HCT116 (cell line): ENCODE measurements at places on chromosomes 7 and 10. TPM values are rescaled to one million over a fixed set of nuclear protein-coding genes. Genes with fewer than 3 reads are reported as not detected.

DNA sequence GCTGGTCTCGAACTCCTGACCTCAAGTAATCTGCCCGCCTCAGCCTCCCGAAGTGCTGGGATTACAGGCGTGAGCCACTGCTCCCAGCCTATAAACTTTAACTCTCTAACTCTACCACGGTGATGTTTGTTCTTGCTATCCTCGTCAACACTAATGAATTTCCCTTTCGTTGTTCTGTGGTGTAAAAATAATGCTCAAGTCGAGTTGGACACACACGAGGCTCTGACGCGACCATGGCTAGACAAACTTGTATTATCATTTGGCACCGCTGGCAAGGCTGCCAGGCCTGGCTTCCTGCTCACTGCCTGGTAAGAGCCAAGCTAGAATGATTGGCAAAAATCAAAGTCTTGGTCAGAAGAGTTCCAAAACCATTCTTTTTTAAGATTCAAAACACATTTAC lies 167.0 kb upstream of the KLF6 start:
- H3K27me3 ChIP-seq = no peaks in the 10 kb centered on the region
- H3K36me3 ChIP-seq = no peaks in the 10 kb centered on the region
- no peaks in the 10 kb centered on the region for H3K4me1 ChIP-seq
- no peak for DNase-seq

DNA sequence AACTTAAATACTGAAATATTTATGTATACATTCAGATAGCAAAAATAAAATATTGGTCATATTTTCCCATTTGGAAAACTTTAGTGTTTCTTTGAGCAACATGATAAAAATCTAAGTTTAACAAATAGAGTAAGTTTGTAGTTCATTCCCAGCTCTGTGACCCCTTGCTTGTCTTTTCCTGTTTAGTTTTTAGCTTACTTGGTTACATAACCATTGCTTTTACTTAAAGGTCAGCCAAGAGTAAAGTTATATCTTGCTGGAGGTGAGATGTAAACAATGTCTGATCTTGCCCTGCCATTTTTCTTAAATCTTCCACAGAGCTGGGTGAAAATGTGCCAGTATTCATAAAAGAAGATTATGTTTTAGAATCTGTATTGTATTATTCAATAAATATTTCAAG lies 46.7 kb upstream of the MDFIC start:
- no peaks in the 10 kb centered on the region for H3K4me1 ChIP-seq
- no peaks in the 10 kb centered on the region for H3K36me3 ChIP-seq

GRCh38 chr10:36759141-36759805 lies 366.1 kb upstream of the ANKRD30A start:
- H3K4me3 ChIP-seq = no peak overlapping the region
- no peaks in the 10 kb centered on the region for H3K4me1 ChIP-seq
- no peaks in the 10 kb centered on the region for H3K27me3 ChIP-seq

GRCh38 chr7:140348161-140348849 lies 50.0 kb downstream of the SLC37A3 start:
- H3K4me1 ChIP-seq = no peaks in the 10 kb centered on the region
- no peaks in the 10 kb centered on the region for H3K27me3 ChIP-seq
- no peak overlapping the region for H3K4me3 ChIP-seq
- H3K27ac ChIP-seq = no peak overlapping the region
- H3K36me3 ChIP-seq = peaks cover 27% of the 10 kb centered on the region
- DNase-seq = no peak

DNA sequence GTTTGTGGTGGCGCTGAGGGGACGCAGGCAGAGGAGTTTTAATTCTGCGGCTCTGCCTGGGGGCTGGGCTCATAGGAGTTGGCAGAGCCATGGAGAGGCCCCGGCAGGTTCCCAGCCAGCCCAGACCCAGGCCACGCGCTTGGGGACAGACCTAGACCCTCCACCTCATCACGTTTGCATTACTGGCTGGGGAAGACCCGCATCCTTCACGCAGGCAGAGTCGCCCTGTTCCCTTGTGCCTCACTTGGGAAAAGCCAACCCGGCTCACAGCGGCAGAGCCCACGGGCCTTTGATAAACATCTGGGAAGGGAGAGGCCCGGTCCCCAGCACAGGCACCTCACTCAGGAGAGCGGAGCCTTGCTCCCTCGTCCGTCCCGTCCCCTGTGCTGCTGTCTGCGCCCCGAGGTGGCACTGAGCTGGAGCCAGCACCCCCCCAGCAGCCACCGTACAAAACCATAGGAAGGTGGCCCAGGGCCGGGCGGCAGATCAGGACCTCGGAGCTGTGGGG lies 112.8 kb downstream of the CYTH3 start:
- H3K27ac ChIP-seq = no peak overlapping the region
- H3K4me3 ChIP-seq = no peak overlapping the region
- DNase-seq = no peak

DNA sequence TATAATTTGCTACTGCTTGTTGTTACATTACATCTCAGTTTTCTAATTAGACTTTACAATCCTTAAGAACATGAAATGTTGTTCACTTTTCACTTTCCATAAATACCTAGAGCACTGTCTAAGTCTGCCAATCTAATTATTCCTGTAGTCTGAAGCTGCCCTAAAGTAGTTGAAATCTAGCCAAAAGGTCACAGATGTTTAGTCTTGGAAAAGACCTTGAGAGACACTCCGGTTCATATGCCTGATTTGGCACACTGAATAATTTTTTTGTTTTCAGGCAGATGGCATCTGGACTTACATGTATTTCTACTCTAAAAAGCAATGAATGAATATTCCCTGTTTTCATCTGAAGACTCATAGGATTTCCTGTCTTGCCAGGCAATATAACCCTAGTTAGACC lies 359.1 kb downstream of the ANKRD7 start:
- no peaks in the 10 kb centered on the region for H3K4me1 ChIP-seq
- no peak overlapping the region for H3K4me3 ChIP-seq
- H3K27me3 ChIP-seq = no peaks in the 10 kb centered on the region
- DNase-seq = no peak
- H3K36me3 ChIP-seq = no peaks in the 10 kb centered on the region

DNA sequence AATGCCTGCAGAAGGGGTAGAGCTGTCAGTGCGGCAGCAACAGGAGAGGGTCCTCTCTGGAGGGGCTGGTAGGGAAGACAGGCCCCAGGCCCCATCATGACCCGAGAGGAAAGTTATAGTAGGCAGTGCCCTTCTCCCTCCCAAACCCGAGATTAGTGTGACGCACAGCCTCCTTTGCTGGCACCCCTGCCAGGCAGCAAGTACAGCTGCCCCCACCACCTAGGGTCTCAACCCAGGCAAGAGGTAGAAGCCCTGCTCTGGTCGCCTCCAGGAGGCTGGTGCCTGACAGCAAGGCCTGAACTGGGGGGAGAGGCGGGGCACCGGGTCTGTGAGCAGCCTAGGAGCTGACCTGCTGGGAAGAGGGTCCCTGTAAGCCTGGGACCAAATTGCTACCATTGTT lies 15.5 kb downstream of the LOXL4 start:
- no peaks in the 10 kb centered on the region for H3K27me3 ChIP-seq
- no peak overlapping the region for H3K27ac ChIP-seq
- H3K4me1 ChIP-seq = no peaks in the 10 kb centered on the region
- H3K4me3 ChIP-seq = no peak overlapping the region
- peaks cover 4% of the 10 kb centered on the region; the same call in 1 of the 2 replicates for H3K36me3 ChIP-seq
- no peak for DNase-seq

- no peak for DNase-seq
- H3K36me3 ChIP-seq = no peaks in the 10 kb centered on the region
- H3K27me3 ChIP-seq = peaks cover 25% of the 10 kb centered on the region; the same call in 1 of the 2 replicates
- no peaks in the 10 kb centered on the region for H3K4me1 ChIP-seq
- H3K4me3 ChIP-seq = no peak overlapping the region
Measured at GRCh38 chr10:125605167-125605566, 77.8 kb downstream of the TEX36 start.

GRCh38 chr7:70525991-70526390 lies 606.0 kb upstream of the GALNT17 start:
- DNase-seq = no peak
- no peaks in the 10 kb centered on the region for H3K4me1 ChIP-seq
- no peaks in the 10 kb centered on the region for H3K36me3 ChIP-seq

DNA sequence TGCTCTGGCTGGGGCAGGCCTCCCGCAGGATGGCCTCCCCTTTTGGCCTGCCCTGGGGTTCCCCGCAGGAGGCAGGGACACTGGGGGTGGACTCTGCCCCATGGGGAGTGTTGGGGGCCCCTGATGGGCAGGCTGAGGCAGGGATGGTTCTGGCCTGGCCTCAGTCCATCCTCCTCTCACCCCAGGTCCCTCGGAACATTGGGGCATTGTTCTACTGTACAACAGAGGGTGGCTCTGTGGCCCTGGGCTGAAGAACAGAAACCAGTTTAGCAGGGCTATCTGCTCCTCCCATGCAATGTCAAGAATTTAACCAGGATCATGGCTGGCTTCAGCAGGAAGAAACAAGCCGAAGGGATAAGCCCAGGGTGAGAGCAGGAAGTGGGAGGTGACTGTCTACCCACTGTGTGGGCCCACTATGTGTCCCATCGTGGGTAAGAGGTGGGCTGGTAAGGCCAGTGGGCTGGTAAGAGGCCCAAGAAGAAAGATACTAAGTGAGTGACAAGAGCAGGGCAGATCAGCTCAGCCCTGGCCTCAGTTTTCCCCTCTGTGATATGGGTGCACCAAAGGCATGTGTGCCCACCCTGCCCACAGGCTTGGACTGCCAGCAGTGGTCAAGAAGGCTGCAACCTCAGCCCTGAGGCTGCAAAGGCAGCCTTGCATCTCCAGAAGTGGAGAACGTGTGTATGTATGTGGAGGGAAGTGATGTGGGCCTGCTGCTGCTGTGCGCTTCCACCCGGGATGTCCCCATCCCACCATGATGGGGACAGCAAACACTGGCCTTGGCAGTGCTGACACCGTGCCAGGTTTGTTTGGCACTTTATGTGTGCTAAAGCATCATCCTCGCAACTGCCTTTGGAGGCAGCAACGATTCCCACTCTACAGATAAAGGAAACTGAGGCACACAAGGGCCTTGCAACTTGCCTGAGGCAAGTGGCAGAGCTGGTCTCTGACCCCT lies 138.9 kb downstream of the SH3PXD2A start:
- peaks cover 23% of the 10 kb centered on the region for H3K4me1 ChIP-seq
- H3K36me3 ChIP-seq = no peaks in the 10 kb centered on the region
- H3K27me3 ChIP-seq = no peaks in the 10 kb centered on the region
- H3K27ac ChIP-seq = peak overlapping the region; percentile 12; the same call in 1 of the 2 replicates

DNA sequence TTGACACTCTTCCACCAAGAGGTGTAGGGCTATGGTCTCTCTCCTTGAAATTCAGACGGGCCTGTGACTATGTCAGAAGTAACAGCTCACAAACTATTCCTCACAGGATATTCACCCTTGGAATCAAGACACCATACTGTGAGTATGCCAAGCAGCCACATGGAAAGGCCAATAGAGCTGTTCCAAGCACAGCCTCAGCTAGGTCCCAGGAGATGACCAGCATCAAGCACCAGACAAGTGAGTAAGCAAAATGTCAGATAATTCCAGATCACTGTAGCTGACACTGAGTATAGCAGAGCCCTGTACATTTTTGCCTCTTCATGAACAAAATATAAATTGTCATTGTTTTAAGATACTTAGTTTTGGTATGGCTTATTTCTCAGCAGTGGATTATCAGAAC lies 88.1 kb upstream of the KCND2 start:
- no peaks in the 10 kb centered on the region for H3K27me3 ChIP-seq
- no peak overlapping the region for H3K27ac ChIP-seq
- DNase-seq = no peak
- no peaks in the 10 kb centered on the region for H3K36me3 ChIP-seq
- H3K4me1 ChIP-seq = no peaks in the 10 kb centered on the region

- H3K36me3 ChIP-seq = no peaks in the 10 kb centered on the region
- no peaks in the 10 kb centered on the region for H3K4me1 ChIP-seq
- no peak overlapping the region for H3K27ac ChIP-seq
- H3K4me3 ChIP-seq = no peak overlapping the region
Measured at GRCh38 chr10:101850749-101851148, 7.1 kb upstream of the KCNIP2 start.

GRCh38 chr7:81447351-81447952 lies 322.4 kb downstream of the HGF start:
- no peak overlapping the region for H3K4me3 ChIP-seq
- DNase-seq = peak; percentile 47
- H3K27me3 ChIP-seq = no peaks in the 10 kb centered on the region
- H3K36me3 ChIP-seq = no peaks in the 10 kb centered on the region
- no peaks in the 10 kb centered on the region for H3K4me1 ChIP-seq

Gene TRIM50
- not detected for total RNA-seq

Gene SORCS1
- total RNA-seq = not detected

Gene CNNM1
- not detected for total RNA-seq

Gene EN2
- total RNA-seq = 0.32 TPM

Gene ABCB4
- total RNA-seq = not detected

Gene ASL
- total RNA-seq = 46.9 TPM

Gene GALNT17
- not detected for total RNA-seq

Gene LRRC4
- not detected for total RNA-seq

Gene AKR1D1
- 0.10 TPM for total RNA-seq
